ENCODE measurements at places on chromosomes 2 and 18.

- peak; percentile 8 for DNase-seq
Observed at GRCh38 chr2:127614731-127615130, 31.2 kb upstream of the GPR17 start.

GRCh38 chr2:64737547-64737946 is 83.8 kb upstream of the SERTAD2 start:
- DNase-seq, result no peak

- DNase-seq, result no peak
Observed at GRCh38 chr2:30655660-30656059, 151.6 kb downstream of the CAPN13 start.

DNA sequence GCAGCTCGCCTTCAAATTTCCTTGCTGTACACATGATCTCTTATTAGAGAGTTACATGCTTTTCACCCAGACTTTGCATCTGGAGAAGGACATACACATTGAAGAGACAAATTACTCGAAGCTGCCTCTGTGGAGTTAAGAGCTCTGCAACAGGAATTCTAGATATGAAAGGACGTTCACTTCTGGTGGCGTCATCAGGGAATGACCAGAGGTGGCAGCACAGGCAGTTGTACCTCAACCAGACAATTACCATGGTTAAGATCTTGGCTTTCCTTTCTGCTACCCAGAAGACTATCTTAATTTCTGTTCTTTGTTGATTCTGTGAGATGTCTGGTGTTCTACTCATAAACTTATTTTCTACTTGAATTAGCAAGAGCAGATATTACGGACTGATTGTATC is 39.1 kb upstream of the MC4R start:
- DNase-seq, result no peak

GRCh38 chr18:44098551-44099098 is 582.1 kb upstream of the SETBP1 start:
- DNase-seq, result no peak

DNA sequence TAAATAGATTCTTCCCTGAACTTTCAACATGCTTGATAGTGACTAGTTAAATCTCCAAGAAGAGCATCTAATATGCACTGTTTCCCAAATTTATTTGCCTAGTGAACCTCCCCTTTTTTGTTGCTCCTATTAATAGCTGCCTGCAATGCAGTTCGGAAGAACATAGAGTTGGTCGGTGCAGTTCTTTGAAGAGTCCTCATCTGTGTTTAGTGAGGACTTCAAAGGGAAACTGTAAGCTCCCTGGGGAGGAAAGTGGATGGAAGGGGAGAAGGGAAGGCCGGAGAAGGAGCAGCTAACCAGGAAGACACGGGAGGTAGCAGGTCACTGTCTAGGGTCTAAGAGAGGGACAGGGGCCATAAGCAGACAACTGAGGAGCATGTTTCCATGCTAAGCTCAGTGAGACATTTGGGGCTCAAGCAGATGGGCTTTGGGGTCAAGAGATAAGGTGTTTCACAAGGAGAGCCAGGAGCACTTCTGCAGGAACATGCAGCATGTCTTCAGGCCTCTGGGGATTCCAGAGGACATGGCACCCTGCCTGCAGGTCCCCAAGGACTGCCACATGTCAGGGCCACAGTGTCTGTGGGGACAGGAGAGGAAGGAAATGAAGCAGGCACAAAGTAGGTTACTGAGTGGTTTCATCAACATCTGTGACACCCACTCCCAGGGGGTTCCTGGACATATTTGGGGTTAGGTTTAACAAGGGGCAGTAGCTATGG is 48.7 kb upstream of the ANXA4 start:
- DNase-seq, result no peak

GRCh38 chr2:200131307-200131706 is 175.2 kb upstream of the SPATS2L start:
- no peak for DNase-seq

DNA sequence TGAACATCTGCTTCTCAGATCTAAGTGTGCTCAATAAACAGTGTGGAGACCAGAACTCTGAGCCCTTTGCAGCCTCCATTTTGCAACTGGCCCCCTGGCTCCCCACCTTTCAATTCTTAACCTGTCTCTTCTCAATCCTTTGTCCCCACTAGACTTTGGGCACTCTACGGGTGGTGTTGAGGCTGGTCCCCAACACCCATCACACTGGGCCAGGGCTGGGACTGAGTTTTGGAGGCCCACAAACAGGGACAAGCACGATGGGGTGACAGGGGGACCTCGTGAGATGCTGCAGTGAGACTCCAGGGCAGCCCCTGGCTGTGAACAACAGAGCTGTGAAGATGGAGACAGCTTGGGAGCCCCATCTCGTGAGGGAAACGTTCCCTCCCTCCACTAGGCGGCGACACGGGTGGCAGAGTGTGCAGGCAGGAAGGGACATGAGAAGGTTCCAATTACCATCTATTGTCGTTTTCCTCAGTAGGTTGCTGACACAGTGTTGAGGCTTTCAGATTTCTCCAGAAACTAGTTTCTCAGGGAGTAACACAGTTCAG is 1.2 kb downstream of the ANKMY1 start:
- DNase-seq, result peak; percentile 95

- DNase-seq, result no peak
Observed at GRCh38 chr2:55087501-55087900, 37.2 kb upstream of the RTN4 start.

DNA sequence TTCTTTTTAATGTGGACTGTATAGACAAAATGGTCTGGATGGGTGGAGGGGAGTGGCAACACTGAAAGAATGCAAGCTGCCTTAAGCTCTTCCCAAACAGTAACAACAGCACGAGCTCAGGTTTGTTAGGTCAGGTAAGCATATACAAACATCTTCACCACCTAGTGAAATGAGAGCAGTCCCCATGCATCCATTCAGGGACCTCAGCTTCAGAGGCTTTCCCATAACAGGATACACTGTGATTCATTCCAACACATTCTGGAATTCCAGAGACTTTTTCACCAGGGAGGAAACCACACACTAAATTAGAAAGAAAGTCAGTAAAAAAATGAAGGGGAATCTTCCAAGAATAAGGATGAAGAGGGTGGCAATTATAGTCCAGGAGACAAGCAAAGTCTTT is 50.4 kb upstream of the BZW1 start:
- no peak for DNase-seq

- no peak for DNase-seq
Observed at GRCh38 chr2:239732666-239733010, 292.5 kb downstream of the NDUFA10 start.

DNA sequence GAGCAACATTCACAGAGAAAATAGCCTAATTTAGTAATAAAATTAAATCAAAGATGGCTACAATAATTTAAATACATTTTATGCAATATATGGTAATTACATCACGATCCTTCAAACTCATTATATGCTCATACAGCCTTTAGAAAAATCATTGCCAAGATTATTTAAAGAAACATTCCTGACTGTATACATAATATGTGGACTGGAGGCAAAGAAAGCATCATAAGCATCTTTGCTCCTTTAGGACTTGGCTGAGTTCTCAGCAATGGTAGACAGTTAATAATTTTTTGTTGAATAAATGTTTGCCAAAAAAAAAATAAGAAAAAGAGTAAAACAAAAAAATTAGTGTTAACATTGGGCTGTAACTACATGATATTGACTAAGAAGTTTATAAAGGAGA is 26.9 kb downstream of the NCKAP5 start:
- DNase-seq, result no peak

- peak; percentile 64 for DNase-seq
Observed at GRCh38 chr2:29033172-29033571, 41.2 kb downstream of the PCARE start.

- DNase-seq, result no peak
Observed at GRCh38 chr18:23487738-23488570, 15.4 kb upstream of the RMC1 start.

GRCh38 chr2:239575931-239576445 is 175.2 kb upstream of the HDAC4 start:
- no peak for DNase-seq

DNA sequence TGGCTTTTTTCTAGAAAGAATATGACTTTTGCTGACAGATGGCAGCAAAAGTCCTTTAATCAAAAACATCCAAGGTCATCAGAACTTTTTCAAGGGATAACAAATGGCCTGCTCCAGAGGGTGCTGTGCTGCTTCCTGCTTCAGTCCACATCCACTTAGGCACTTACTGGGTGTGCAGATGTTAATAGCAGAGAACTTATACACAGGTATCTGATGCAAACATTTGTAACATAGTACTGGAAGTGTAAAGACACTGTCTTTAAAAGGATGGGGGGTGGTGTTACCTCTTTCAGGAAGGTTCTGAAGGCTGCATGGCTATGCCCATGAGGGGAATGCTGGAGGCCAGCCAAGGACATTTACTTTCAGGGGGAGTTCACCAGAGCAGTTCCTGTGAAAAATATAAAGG is 5.5 kb downstream of the HOXD8 start:
- DNase-seq, result no peak

DNA sequence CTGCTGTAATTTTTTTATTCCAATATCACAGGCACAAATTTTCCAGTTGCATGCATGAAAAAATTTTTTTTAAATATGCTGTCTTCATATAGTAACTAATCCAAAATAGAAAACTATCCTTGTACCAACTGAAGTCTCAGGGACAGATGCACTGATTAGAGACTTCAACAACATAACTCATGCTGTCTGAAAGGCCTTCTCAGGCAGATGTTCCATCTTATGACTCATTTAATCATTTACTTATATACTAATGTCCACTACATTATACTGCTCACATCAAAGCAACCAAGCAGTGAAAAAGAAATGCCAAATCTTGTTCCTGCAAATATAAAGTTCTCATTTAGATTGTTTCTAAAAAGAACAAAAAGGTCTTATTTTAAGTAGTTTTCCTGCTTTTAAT is 53.1 kb downstream of the OLA1 start:
- no peak for DNase-seq

- DNase-seq, result no peak
Observed at GRCh38 chr2:240650254-240650965, 25.1 kb downstream of the GPR35 start.

Data from 8988T (cell line).